CD4-positive, alpha-beta T cell treated with Interleukin-2 at 100 ng/mL for 4 hours (primary cell): ENCODE measurements at places on chromosomes 13 and 19.

- no peak for DNase-seq
Measured at GRCh38 chr13:60617991-60618733, 221.1 kb downstream of the TDRD3 start.

DNA sequence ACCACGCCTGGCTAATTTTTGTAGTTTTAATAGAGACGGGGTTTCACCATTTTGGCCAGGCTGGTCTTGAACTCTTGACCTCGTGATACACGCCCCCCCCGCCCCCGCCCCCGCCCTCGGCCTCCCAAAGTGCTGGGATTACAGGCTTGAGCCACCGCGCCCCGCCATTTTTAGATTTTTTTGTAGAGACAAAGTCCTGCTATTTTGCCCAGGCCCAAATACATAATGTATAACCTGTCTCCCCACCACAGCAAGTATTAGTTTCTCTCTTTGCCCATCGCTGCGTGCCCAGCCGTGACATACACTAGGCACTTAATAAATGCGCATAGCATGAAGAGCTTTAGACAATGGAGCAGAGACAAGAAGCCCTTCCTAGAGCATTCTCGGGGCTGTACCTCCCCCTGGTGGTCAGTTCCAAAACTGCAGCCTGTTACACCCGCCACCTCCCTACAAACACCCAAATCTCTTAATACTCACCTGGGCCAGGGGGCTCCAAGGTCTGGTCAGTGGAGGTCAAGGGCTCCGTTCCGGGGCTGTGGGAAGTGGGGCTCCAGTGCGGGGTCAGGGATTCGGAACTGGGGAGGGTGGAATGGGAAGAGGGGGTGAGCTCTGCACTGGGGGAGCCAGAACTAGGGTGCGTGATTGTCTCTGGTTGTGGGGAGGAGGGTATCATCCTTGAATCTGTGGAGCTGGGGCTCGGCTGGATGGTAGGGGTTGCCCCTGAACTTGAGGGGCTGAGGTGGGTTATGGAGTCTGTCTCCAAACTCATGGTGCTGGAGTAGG is 22.5 kb downstream of the IQCN start:
- DNase-seq = peak; percentile 85

- DNase-seq = no peak
Measured at GRCh38 chr19:17512574-17512939, 1.1 kb downstream of the PGLS start.

GRCh38 chr19:48728911-48729664 is 9.6 kb upstream of the MAMSTR start:
- DNase-seq = no peak
